ENCODE measurements at places on chromosomes 12 and 14.

- no peak for DNase-seq
Measured at GRCh38 chr12:95269892-95270291, 52.3 kb downstream of the VEZT start.

- no peak for DNase-seq
Measured at GRCh38 chr14:96559571-96559970, 57.4 kb downstream of the PAPOLA start.

- no peak for DNase-seq
Measured at GRCh38 chr12:52148464-52149181, 43.2 kb downstream of the KRT80 start.

- DNase-seq, result no peak
Measured at GRCh38 chr14:98168211-98168985, 1103.6 kb downstream of the BCL11B start.

DNA sequence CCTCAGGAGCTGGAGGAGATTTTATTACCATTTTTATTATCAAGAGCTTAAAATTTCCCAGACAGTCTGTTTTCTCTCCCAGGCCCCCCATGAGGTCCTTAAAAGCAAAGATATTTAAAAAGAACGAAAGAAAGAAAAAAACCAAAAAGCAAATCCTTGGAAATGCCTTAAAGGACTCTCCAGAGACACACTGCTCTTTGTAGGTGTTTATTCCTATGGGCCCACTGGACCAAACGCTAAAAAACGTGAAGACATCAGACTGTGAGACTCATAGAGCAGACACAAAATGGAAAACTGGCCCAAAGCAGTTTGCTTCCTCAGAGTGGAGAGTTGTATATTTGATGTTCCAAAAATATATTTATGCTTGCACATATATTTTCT lies 1.2 kb upstream of the NID2 start:
- no peak for DNase-seq
